ENCODE measurements at places on chromosomes 7 and 10.

GRCh38 chr10:104316321-104317099 lies 21.8 kb downstream of the ITPRIP start:
- no peak for DNase-seq

GRCh38 chr10:93406364-93407145 lies 75.6 kb downstream of the MYOF start:
- DNase-seq = no peak

DNA sequence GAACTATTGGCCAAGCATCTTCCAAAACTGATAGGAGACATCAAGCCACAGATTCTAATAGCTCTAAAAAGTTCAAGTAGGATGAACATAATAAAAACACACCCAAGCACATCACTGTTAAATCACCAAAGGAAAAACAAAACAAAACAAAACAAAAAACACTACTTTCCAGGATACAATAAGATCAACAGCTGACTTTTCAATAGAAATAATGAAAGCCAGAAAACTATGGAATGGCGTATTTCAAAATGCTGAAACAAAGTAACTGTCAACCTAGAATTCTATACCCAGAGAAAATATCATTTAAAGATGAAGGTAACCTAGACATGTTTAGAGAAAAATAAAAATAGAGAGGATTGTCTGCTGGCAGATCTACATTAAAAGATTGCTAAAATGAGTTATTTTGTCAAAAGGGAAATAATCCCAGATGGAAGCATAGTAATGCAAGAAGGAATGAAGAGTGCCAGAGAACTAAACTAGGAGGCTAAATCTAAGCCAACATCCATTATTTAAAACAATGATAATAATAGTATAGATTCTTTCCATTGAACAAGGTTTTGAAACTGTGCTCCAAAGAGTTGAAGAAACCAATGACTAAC lies 13.9 kb downstream of the TUBAL3 start:
- peak; percentile 36 for DNase-seq

GRCh38 chr10:123995082-123995460 lies 98.3 kb downstream of the CHST15 start:
- DNase-seq = no peak

GRCh38 chr7:1945558-1945957 lies 275.5 kb downstream of the ELFN1 start:
- no peak for DNase-seq

DNA sequence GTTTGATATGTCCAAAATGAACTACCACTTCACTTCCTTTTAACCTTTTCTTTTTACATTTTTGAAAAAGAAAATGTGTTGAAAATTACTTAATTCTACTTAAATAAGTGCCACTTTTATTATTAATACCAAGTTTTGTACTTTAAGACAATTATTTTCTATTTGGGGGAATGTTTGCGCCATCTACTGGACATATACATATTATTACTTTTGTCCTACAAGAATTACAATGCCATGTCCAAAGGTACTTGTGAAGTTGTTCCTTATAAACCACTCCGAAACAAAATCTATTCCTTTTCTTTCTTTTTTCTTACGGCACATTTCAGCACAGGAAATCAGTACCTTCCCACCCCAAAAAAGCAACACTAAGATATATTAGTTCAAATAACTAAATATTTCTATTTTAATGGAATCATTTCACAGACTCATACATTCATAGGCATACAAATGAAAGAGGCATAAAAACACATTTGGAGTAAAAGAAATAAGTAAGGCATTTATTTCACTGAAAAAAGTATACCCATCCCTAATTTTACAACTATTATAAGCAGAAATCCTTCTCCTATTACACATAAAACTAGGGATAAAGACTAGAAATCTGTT lies 169.9 kb downstream of the RNF133 start:
- peak; percentile 65 for DNase-seq

- peak; percentile 47 for DNase-seq
These were observed 228.5 kb downstream of the TCERG1L start for GRCh38 chr10:131082991-131083481.

GRCh38 chr10:98446661-98447221 lies at the start of gene HPS1:
Gene HPS1, minus strand, starts transcription at chr10:98446935. Its CDS starts 3,695 bp downstream, at chr10:98443240.
- peak; percentile 83 for DNase-seq

GRCh38 chr10:2728087-2728486 lies 339.3 kb upstream of the PFKP start:
- no peak for DNase-seq
